ENCODE measurements at places on chromosomes 3 and 15.

- DNase-seq = no peak
Observed at GRCh38 chr3:135784557-135784956, 181.0 kb upstream of the PPP2R3A start.

GRCh38 chr3:46082849-46083248 is 55.6 kb upstream of the XCR1 start:
- no peak for DNase-seq

- DNase-seq = no peak
Observed at GRCh38 chr3:98525494-98525893, 2.8 kb upstream of the CLDND1 start.

DNA sequence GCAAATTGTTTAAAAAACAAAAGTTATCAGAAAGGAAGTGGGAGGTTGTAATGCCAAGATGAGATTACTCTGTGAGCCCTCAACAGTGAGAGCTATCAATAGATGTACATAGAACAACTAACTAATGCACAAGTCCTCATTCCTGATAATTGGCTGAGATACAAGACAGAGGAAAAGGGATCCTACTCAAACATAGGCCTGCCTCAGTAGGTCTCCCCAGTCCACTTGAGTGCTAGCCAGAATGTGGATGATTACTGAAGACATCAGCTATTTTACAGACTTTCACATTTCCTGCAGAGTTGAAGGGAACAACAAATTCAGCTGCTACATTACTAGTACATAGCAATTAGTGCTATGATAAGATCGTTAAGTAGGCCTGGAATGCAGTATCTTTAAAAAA is 981.9 kb downstream of the TUSC7 start:
- DNase-seq = no peak

DNA sequence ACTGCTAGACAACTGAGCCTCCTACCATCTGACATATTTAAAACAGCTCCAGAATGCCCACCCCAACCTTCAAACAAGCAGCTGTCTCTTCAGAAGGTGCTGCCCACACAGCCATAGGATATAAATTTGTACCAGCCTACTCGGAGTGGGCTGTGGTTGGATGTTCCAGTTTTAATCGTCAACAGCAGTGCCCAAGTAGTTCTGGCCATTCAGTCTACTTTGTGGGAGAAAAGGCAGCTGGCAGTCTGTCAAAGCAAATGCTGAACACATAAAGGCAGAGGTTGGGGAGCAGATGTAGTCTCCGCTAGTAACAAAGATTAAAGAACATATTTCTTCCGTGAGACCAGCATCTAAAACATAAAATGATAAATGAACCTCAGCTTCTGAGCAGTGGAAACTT is 15.9 kb upstream of the ERC2 start:
- no peak for DNase-seq

- DNase-seq = no peak
Observed at GRCh38 chr15:85351965-85352364, 28.4 kb upstream of the AKAP13 start.

GRCh38 chr3:49803465-49804140 is 542 bp downstream of the INKA1 start:
- no peak for DNase-seq
